NCI-H1092 (cell line): ENCODE measurements at places on chromosomes 1 and 21.

DNA sequence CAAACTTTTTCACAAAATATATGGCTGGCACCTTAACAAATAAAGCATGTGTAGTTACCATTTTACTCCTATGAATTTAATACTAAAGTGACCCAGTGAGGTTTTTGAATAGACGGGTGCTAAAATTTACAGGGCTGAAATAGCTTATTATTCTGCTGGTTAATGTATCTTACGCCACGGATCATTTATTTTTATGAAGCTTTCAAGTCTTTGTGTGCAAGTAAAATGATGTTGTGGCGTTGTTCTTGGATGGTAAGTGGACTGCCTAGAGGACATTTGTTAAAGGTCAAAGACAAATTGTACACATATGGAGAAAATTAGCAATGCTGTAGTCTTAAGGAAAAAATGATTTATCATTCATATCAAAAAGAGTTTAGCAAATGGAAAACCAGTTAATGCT, 22.8 kb downstream of the INSL5 start:
- DNase-seq, result peak; percentile 43

GRCh38 chr21:14523234-14523633, 22.9 kb downstream of the SAMSN1 start:
- no peak for DNase-seq

GRCh38 chr21:42513985-42514882, 582 bp downstream of the SLC37A1 start:
- DNase-seq, result no peak

DNA sequence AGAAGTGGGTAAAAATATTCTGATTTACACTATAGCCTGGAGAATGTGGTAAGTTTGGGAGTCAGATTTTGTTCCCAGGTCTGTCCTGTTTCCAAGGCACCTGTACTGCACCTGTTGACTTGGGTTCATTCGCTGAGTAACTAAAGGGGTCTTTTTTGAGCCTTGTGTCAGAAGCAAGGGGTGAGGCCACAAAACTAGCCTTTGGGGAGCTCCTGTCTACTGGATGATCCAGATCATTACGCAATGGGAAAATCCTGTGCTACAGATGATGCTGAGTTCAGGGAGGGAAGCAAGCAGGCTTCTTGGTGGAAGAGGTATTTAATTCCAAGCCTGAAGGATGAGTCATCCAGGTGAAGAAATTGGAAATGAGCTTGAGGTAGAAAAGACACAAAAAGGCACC, 424.0 kb downstream of the MATN1 start:
- no peak for DNase-seq

- no peak for DNase-seq
These were observed 15.8 kb downstream of the PLPP3 start for GRCh38 chr1:56563568-56563967.
